Activated naive CD8-positive, alpha-beta T cell treated with anti-CD3 and anti-CD28 coated beads, Interleukin-2, amount 50 U/mL, for 24 hours (primary cell): ENCODE measurements at places on chromosomes 11 and 22.

DNA sequence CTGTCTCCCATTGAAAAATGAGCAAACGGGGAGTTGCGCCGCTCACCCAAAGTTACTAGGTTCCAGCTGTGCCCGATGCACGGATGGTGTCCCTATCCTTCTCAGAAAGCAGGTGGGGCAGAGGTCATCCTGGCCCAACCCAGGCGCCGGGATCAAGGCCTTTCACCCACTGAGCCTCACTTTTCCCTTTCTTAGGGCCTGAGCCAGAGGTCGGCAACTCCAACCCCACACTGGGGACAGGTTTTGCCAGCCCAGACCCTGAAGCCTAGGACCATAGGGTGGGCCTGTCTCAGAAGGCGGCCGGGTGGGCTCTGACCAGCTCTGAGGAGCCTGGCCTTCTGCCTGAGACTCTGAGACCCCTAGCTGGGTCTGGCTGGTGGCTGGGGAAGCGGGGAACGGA lies 6.3 kb downstream of the IGSF9B start:
- H3K4me3 ChIP-seq = no peak overlapping the region
- peaks cover 8% of the 10 kb centered on the region for H3K36me3 ChIP-seq
- DNase-seq = no peak
- H3K27ac ChIP-seq = no peak overlapping the region

DNA sequence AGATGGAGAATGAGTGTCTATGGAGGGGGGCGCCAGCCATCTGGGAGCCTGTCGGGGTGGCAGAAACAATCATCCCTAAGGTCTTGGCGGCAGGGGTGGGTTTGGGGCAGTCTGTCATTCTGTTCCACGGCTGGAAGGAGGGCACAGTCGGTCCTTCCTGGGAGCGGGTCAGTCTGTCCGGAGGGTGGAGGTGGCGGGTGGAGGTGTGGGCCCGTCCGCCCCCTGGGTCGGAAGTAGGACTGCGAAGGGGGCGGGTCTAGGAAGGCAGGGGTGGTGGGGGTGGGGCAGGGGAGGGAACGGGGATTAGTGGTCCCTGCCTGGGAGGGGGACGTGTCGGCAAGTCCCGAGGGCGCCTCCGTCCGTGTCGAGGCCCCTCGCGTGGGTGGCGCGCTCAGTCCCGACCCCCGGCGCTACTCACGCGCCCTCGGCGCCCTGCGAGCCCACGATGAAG lies 461 bp downstream of the TBC1D10A start:
- peaks cover 52% of the 10 kb centered on the region for H3K4me1 ChIP-seq
- H3K4me3 ChIP-seq = peak overlapping the region; percentile 75

DNA sequence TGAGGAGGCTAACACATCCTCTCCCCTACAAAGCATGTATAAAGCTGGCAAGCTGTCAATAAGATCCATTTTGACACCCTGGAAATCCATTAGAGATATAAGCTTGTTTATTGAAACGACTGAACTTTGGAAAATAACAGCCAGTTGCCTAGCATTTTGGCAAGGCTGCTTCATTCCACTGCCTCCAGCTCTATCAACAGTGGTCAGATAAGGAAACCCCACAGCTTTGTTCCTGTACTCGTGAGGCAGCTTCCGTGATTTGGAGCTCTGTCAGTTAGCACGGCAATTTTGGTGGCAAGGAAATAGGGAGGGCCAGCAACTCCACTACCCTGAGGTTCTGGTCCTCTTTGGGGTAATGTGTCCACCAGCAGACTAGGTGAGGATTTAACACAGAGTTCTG lies 2.0 kb upstream of the OR51S1 start:
- no peak overlapping the region for H3K4me3 ChIP-seq
- H3K27me3 ChIP-seq = peaks cover 7% of the 10 kb centered on the region
- H3K4me1 ChIP-seq = no peaks in the 10 kb centered on the region

DNA sequence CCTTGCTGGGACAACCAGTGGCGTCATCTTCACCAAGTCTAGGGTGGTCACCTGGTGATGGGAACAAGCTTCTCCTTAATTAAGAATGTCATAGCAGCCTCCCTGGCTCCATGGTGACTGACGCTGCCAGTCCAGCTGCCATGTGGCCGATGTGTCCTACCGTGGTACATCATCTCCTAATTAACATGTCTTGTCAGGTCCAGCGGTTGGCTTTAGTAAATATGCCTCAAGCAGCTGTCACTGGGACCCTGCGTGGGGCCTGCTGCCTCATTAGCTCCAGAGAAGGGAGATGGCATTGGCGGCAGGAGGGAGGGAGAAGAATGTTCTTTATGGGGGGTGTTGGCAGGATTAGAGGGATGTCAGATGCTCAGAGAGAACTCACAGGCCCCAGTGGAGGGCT lies 271.9 kb downstream of the ST3GAL4 start:
- no peaks in the 10 kb centered on the region for H3K4me1 ChIP-seq
- no peak overlapping the region for H3K4me3 ChIP-seq
- peaks cover 3% of the 10 kb centered on the region for H3K27me3 ChIP-seq
- DNase-seq = no peak
